ENCODE measurements at places on chromosomes 2 and 18.

DNA sequence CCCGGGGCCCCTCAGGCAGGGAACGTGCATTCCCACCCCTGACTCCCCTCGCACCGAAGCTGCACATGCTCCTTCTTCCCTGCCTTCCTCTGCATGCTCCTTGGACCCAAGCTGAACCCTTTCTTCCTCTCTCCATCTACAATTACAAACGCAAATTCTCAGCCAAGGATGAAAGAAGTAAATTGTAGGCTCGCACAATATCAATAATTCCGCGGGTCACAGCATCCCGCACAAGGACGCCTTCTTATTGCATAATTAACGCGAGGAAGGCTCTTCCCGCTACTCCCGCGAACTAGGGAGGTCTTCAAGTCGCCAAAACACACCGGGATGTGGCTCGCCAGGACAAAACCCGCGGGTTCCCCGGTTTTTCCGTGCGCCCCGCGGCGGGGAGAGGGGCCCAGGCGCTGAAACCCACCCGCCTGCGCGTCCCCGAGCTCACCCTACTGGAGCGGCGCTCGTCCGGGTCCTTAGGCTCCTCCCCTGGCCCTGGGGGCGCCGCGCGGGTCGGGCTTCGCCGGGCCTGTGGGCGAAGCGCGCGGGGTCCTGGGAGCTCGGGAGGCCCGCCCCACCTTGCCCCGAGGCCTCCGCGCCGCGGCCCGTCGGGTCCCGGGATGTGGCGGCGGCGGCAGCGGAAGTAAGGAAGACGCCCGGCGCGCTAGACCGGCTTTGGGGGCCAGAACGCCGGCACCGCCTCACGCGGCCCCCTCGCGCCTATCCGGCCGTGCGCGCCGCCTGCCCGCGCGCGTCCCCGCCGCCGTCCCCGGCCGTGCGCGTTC, at the start of gene CHST10:
Gene CHST10 (minus strand): TSS at position 734 of the 776 bp plus-strand sequence. CDS start 10,993 bp downstream, outside the sequence.
- no peak for DNase-seq

DNA sequence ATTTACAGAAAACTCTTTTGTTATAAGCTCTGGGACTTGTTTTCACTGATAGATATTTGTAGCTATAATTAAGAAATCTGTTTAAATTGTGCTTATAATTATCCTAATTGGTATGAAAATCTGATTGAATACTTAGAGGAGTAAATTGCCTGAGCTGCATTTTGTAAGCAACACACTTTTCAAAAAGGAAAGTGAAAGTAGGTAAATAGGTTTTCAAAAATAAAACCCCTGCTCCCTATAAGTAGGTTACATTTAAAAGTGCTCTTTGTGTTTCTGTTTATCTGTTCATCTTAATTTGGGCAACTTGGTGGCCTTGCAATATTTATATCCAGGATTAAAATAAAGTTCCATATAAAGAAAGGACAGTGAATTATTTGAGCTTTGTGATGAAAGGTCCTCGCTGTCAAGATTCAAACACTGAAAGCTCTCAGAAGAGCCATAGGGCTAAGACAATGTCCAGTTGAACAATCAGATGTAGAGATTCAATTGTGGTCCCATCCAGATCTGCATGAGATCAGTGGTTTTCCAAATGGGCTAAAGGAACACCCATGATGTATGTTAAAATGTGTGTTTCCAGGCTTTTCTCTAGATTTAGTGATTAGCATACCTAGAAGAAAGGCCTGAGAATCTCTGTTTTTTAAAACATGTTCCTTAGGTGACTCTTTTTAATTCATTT, 371.6 kb downstream of the RPRM start:
- DNase-seq = no peak

DNA sequence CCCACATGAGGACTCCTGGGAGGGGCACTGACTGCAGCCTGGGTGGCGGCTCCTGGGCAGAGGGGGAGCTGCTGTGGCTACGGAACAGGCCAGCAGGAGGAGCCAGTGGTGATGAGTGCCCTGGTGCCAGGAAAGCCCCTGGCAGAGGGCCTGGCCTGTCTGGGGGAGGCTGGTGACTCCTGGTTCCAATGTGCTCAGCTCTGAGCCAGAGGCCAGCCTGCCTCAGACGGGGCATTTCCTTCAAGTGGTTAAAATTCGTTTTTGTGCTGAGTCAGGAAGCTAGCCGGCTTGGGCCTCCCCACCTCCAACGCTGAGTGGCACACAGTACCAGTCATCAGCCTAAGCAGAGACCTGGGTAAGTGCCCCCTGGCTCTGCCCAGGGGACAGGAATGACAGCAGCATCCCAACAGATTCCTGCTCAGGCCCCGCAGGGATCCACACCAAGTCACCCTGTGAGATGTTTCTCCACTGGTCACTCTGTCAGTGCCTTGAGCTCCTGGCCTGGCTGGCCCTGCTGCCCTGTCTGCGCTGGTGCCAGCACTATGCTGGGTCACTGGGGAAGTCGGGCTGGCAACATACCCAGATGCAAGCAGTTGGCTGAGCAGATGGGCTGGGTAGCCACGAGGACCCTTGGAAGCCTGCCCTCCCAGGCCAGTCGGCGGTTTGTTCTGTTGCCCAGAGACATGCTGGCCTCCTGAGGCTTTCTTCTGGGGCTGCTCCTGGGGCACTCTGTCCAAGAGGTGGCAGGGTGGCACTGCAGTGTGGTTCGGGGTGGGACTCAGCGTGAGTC, 7.1 kb upstream of the KLF11 start:
- no peak for DNase-seq

GRCh38 chr2:96842600-96842999, 1.2 kb downstream of the ANKRD23 start:
- DNase-seq = no peak

DNA sequence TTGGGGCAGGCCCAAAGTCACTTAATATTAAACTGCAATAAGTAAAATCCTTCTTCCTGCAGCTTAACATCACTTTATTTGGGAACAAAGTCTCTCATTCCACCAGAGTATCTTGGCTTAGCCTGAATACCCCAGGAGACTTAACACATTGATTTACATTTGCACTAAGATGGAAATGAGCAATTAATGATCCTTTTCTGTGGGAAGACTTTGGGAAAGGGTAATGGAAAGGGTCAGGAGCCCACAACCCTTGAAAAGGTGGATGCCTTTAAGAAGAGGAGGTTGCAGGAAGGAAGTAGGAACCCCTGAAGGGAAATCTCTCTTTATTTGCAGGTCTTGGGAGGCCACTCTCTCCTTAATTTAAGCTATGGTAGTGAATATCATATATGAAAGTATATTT, 28.0 kb upstream of the BARD1 start:
- no peak for DNase-seq

GRCh38 chr2:68282811-68283418, 30.6 kb upstream of the PPP3R1 start:
- DNase-seq = no peak

- DNase-seq = no peak
These were observed 1.7 kb downstream of the SH3YL1 start for GRCh38 chr2:262117-262516.

DNA sequence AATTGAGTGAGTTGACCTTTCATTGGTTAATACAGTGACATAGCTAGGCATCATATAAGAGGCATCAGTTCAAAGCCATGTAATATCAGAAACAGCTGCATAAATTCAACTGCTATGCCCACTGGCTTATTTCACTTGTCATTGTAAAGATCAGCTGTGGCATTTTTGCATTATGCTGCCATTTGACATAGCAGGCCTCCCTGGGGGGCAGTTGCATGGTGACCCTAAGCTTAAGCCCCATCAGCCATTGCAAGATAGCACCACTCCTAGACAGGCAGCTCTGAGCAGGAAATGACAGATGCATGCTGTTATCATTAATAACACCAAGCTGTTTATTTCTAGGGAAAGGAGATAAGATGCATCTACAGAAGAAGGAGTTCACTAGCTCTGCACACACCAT, 233.4 kb upstream of the CNTNAP5 start:
- no peak for DNase-seq

DNA sequence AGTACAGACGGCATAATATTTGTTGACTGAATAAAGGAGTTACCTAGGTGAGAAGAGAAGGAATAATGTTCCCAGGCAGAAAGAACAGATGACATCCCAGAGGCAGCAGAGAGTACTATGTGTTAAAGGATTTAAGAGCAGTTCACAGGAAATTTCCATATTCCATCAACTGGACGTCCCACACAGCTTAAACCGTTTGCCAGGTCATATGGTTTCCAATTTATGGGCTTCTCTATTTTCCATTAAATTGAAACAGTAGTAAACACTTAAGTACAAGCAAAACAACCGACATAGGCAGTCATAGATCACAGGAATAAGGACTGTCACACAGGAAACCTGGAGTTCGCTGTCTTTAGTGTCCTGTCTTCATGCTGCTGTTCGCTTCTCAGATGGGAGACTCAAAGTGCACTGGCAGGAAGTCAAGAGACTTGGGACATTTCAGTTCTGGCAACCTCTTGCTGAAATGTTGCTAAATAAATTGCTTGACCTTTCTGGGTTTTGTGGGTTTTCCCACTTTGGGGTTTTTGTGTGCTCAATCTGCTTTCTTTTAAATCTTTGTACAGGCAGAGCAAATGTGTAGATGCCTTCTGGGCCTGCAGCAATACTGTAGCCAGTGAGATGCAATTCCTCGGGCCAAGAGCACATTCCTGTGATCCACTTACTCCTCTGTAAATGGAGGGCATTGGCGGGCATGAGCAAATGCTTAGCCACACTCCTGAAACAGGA, 5.8 kb upstream of the PIEZO2 start:
- no peak for DNase-seq

GRCh38 chr2:105496271-105496670, 97.4 kb upstream of the FHL2 start:
- DNase-seq = no peak

DNA sequence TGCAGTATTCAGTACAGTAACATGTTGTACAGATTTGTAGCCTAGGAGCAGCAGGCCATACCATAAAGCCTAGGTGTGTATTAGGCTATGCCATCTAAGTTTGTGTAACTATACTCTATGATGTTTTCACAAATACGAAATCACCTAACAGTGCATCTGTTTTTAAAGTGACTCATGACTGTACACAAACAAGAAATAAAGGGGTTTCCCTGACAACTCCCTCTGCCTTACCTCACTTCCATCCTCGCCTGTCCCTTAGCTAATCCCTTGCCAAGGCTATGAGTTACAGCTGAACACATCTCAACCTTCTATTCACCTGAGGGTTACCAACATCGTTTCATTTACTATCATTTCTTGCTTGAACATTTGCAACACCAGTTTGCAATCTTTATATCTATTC, 78.6 kb upstream of the RPRM start:
- DNase-seq = no peak

DNA sequence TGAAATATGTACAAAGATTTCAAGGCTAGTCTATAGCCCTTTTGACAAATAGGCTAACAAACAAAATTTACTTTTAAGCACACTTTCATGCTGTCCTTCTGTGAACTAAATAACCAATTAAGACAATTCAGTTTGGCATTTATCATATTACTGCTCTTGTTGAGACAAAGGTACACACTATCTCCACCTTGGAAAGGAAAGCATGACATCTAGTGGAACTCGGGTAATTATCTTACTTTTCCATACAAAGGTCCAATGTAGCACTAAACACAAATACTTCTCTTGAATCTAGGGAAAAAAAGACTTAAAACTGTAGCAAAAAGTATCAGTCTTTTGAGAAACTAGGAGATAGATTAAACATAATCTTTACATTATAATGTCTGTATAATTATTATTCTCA, 125.0 kb upstream of the CD226 start:
- DNase-seq = no peak

DNA sequence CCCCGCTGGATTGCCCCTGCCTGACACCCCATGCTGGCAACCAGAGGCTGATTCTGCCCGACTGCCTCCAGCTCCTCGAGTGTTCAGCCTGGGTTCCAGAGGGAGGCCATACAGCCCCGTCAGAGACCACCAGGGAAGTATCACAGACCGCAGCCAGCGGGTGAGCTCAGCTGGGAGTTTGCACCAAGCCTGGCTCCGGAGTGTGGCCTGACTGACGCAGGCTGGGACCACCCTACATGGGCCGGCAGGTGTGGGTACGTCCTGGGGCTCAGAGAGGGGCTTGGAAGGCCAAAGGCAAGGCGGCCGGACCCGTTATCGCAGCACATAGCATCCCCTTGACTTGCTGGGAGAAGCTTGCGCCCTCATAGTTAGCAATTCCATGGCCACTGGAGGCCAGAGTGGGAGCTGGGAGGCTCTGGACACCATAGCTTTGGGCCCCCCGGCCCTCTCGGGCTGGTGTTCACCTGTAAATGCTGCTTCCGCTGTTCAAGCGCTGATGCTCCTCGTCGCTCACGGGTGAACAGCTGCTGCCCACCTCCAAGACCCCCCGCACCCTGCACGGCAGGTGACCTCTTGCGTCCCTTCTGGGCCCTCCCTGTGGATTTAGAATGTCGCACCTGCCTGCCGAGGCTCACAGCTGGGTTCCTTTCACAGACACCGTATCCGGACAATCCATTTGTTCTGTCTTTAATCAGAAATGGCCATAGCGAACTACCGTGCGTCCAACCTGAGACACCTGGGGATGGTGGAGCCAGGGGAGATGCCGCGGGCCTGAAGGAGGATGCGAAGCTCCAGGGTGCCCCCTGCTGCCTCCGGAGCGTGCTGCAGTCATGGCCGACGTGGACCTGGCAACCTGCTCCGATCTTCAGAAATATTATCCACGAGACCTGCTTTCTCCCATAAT, 31.2 kb upstream of the SLC66A3 start:
- DNase-seq = no peak
